Iris pigment epithelial cell (primary cell): ENCODE measurements at places on chromosomes 2 and 18.

DNA sequence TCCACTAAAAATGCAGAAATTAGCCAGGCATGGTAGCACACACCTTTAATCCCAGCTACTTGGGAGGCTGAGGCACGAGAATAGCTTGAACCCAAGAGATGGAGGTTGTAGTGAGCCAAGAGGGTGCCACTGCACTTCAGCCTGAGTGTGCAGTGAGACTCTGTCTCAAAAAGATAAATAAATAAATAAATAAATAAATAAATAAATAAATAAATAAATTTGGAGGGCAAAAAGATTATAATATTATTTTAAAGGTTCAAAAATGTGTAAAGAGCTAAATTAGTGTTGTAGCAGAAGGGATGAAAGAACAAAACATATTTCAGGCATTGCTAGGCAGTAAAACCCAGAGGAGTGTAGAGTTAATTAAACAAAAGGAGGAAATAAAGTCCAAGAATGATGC lies 1136.4 kb upstream of the CDH2 start:
- DNase-seq = no peak

GRCh38 chr2:26552641-26553374 lies 74.9 kb upstream of the OTOF start:
- DNase-seq = no peak

DNA sequence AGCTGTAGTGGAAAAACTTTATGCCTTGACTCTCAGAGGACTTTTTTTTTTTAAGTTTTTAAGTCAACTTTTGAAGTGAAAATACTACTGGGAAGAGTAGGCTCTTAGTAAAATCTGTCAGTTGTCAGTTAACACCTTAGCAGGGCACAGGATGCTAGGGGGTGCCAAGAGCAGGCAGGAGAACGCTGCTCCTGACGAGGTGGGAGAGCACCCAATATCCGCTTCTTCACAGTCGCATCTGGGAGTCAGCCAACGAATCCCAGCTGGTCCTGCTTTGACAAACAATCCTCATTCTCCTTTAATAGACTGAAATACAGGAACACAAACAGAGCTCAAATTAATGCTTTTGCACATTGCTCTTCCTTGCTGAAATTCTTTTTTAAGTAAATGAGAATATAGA lies 709.5 kb upstream of the ACVR2A start:
- no peak for DNase-seq

- peak; percentile 82 for DNase-seq
Observed at GRCh38 chr2:235669269-235669831, 175.5 kb downstream of the AGAP1 start.

DNA sequence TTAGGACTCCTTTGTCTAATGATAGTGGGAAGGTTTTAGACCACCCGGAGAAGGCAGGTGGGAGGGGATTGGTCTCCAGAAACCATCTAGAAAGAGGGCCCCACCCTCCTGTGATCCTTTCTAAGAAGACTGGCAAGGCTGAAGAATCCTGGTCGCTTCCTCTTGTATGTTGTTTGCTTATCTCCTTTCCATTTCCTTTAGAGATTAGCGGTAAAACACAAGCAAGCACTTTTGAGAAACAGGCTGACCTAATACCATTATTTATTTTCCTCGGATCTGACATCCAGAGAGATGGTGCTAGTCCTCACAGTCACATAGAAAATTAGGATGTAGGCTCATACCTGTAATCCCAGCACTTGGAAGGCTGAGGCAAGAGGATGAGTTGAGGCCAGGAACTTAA lies 45.2 kb upstream of the SPRED2 start:
- DNase-seq = peak; percentile 26

- no peak for DNase-seq
Observed at GRCh38 chr2:127128445-127128904, 21.5 kb upstream of the BIN1 start.

DNA sequence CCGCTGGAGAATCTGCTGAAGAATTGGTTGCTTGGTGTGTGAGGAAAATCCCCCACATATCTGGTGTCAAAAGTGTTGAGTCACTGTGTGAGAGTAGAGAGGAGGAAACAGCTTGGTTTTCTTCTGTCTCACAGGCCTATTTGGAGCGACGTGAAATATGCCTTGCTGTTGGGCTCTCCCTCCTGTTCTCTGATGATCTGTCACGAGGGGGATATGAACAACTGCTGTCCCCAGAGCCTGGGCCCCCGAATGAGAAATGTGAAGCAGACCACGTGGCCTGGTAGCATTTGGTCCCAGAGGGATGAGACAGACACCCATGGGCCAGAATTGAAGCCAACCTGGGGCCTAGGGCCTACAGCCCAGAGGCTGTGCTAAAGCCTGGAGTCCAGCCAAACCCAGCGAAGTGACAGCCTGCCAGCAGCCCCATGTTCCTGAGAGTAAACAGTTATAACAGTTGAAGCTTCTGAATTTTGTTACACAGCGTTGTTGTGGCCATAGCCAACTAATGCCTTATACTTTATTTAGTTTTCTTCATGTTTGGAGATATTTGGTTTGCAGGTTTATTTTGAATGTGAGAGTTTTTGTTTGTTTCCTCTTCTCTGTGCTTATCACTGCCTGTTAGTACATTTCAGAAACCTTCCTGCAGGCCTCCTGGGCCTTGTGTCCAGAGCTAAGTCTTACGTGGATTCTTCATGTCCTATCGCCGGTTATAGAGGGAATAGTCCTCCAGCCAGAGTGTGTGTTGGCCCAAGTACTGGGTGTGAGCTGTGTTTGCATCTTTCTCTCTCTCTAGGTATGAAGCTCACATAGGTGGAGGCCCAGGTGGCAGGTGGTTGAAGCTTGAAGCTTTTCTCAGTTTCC lies 18.7 kb upstream of the COLEC12 start:
- DNase-seq = peak; percentile 86

DNA sequence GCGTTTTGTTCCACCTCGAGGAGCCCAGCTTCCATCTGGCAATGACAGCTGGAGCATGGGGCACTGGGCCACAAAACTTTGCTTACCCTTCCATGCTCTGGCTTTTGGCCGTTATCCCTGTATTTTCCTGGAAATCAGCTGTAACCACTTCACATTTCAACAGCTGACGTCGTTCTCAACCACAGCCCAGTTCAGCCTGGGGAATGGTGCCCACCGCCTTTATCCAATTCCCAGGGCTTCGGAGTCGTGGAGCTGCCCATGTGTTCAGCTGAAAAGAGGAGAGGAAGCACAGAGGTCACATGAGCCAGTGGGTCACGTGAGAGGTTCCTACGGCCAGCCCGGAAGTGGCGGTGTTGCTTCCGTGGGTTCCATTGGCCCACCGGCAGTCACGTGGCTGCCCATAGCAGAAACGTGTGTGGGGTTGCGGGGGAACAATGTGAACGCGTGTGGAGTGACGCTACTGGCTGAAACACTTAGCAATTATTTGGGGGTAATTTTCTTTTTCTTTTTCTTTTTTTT lies 16.7 kb upstream of the EDAR start:
- DNase-seq = no peak

GRCh38 chr2:173657996-173658717 lies 303.5 kb downstream of the CDCA7 start:
- peak; percentile 97 for DNase-seq

- DNase-seq = no peak
Observed at GRCh38 chr18:41351430-41351829, 603.6 kb upstream of the PIK3C3 start.

DNA sequence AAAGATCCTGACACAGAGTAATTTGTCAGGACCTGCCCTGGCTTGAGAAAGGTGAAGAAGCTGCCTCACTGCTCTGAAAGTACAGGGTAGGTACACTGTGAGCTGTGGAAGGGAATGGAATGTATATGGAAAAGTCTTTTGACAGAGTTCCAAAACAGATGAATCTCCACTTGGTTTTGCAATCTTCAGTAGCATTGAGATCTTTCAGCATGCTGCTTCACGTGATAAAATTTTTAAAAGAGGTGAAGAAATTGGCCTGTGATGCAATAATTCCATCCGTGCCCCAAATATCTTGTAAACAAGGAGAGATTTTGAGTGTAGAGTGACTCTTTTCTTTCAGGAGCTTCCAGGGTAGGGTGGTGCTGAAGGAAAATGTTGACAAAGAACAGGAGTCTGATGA lies 123.1 kb downstream of the OSR1 start:
- peak; percentile 84 for DNase-seq

DNA sequence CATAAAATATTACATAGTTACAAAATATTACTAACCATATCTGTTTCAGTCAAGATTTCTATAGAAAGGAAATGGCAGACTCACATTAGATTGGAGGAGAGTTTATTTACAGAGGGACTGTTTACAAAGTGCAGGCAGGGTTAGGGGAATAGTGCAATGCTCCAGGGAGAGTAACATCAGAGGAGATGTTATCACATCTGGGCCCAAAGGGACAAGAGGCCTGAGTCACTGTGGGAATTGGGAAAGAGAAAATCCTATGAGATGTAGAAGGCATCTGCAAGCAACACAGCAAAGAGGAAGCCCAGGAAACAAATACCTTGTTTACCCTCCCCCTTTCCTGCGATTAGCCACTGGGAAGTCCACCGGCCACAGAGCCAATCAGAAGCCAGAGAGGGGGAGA lies 227.3 kb upstream of the TANK start:
- peak; percentile 48 for DNase-seq

DNA sequence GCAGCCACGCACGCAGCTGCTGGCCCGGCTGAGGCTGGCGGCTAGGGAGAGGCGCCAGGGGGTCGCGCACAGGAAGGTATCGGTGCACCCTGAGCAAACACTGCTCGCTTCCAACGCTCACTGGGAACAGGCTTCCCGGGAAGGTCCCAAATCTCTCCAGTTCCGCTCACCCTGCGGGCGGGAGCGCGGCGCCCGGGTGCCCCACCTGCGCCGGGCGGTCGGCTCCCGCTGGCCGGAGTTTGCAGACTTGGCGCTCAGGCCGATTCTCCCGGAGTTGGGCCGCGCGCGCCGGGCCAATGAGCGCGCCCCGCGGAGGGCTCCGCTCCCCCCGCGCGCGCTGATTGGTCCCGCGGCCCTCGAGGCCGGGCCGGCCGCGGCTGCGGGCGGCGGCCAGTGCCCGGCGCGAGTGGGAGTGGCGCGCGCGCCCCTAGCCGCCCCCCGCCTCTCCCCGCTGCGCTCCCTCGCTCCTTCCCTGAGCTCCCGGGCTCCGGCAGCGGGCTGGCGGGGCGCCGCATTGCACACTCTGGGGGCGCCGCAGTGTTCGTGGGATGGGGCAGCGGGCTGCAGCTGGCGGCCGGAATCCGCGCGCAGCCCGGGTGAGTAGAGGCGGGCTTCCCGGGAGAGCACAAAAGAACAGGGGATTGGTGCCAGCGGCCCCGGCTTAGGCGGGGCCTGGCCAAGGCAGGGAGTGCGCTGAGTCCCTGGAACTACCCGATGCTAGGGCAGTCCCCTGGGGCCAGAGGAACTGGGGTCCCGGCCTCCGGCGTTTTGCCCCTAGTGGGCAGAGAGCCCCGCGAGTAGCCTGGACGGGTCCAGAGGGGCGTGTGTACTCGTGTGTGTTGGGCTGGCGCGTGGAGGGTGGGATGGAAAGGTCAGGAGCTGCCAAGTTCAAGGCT lies at the start of gene LYPD6:
TSS of gene LYPD6 (plus strand) at position 461 of the 896 bp plus-strand sequence. CDS start 107,122 bp downstream, outside the sequence.
- DNase-seq = peak; percentile 70

- DNase-seq = peak; percentile 34
Observed at GRCh38 chr2:64655018-64655664, 1.4 kb upstream of the SERTAD2 start.

- DNase-seq = peak; percentile 35
Observed at GRCh38 chr2:189109921-189110397, 69.6 kb downstream of the COL5A2 start.

- no peak for DNase-seq
Observed at GRCh38 chr2:37906131-37906530, 19.0 kb upstream of the RMDN2 start.

DNA sequence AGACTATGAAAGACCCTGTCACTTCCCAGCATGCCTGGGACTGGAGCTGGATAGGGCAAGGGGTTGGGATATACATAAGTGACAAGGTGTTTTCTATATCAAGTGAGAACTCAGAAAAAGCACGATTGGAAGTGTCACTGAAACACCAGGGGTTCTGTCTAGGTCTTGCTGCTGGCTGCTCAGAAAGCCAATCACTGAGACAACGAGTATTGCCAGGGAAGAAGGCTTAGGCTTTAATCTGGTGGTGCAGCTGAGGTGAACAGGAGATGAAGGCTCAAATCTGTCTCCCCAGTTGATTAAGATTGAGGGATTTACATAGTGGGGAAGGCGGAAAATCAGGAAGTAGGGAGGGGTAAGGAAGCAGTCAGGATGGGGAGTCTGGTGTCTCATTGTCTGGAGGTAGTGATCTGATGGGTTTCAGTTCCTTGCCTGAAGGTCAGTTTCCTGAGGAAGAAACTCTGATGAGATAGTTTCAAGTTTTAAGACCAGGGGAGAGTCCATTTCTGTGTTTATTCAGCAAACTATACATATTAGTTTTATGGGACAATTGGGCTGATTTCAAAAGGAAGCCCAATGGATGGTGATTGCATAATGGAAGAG lies 3.5 kb upstream of the C2orf74 start:
- no peak for DNase-seq

DNA sequence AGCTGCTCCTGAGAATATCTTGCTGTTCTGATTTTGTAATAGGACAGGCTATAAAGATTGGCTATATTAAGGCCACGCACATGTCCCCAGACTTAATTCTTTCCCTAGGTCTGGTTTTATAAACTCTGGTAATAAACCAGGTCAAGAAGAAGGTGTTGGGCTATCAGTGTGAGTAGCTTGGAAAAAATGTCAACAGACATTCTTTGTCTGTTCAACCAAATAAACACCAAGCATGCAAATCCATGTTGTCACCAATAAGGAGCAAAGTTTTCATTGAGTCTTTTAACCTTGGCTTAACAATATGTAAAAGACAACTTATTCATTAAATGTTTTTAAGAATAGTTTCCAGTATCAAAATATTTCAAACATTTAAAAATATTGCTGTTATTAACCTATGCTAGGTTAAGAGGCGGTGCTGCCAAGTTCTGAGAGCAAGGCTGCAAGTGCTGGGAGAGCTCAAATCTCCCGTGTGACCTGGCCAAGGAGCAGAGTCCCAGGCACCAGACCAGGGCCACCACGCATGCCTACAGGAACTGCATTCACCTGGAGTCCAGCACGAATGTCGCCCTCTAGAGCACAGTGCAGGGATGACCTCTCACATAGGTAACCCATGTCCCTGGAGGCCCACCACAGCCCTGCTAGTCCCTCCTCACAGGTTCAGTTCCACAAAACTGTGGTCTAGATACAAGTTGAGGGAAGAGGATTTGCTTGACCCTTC lies 120.5 kb upstream of the POU3F3 start:
- no peak for DNase-seq

GRCh38 chr2:2007551-2008501 lies 263.5 kb upstream of the PXDN start:
- no peak for DNase-seq

DNA sequence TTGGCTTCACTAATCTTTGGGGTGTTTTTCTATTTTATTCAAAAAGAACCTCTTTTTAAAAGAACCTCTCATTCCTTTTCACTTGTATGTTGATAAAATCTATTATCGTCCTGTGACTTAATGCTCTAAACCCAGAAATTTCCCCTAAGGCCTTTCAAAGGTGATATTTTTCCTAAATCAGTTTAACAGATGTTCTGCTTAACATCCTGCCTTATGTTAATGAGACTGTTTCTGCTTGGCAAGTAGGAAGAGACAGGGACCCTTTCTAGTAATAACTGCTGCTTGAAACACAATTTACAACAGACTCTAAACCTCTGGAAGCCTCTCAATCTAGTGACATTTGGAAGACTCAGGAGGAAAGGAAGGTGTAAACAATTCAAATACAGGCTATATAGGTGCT lies 128.8 kb downstream of the KCNJ3 start:
- DNase-seq = no peak

GRCh38 chr2:214410918-214411554 lies at the start of gene VWC2L:
VWC2L (plus strand) TSS chr2:214411054; CDS start chr2:214414194, 3,140 bp downstream.
- DNase-seq = peak; percentile 80

- peak; percentile 94 for DNase-seq
Observed at GRCh38 chr18:9787712-9788111, 79.6 kb downstream of the RAB31 start.

GRCh38 chr2:27583390-27583915 lies 611 bp downstream of the ZNF512 start:
- DNase-seq = peak; percentile 38

- no peak for DNase-seq
Observed at GRCh38 chr2:207286106-207286505, 120.4 kb upstream of the KLF7 start.
